T-helper 2 cell (primary cell): ENCODE measurements at places on chromosomes 16 and 17.

GRCh38 chr16:75224306-75225082, 5.7 kb downstream of the CTRB1 start:
- DNase-seq, result no peak

DNA sequence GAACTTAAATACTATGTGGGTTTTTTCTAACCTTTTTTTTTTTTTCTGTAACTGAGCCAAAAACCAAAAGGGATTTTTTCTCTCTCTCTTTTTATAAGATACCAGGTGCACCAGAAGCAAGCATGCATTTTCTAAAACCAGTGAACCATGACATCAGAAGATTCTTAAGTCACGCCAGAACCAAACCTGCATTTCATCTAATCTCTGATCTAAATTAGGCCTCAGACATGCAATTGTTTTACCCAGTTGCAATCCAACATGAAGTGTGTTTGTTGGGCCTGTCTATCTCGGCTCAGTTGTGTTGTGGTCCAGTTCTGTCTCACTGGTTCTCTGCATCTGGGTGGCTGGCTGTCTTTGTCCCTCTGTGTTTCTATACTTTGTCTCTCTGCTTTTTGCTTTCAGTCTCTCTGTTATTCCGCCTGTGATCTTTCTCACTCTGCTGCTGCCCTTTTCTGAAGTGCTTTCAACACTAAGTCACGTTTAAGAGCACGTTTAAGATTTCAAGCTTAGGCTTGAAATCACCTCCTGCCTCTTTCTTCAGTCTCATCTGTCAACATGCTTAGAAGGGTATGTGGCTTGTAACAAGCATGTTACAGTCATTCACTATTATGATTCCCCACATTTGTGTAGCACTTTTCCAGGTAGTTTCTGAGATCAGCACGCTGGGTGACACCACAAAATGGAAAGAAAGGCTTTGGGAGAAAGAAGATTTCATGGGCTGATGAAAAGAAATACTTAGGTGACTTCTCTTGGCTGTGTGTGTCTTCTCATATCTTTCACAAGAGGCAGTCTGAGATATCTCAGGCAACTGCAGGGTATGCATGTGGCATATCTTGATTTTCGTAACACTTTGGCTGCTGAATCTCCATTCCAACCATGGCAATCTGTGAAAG, 488.9 kb downstream of the SHISA9 start:
- DNase-seq, result no peak

GRCh38 chr17:61474235-61474927, 22.2 kb downstream of the TBX4 start:
- DNase-seq, result no peak

GRCh38 chr17:43667947-43668348, 6.2 kb upstream of the MEOX1 start:
- DNase-seq, result no peak

DNA sequence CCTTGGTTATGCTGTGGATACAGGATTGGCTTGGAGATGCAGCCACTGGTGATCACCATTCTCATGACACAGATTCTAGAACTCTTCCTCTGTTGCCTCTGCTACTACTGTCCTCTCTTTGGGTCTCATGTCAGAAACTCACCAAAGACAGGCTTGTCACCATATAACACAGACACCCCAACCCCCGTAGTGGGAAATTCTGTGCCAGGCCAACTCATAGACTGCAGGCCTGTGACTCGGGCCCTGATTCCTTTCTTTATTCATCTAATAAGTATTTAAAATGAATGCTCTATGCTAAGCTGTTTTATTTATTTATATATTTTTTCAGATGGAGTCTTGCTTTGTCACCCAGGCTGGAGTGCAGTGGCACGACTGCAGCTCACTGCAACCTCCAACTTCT, 9.5 kb downstream of the CYB5D2 start:
- DNase-seq, result no peak

GRCh38 chr17:57130708-57131461, 45.8 kb downstream of the AKAP1 start:
- DNase-seq, result peak; percentile 75

- no peak for DNase-seq
These were observed 111.1 kb downstream of the CMIP start for GRCh38 chr16:81555660-81556059.

DNA sequence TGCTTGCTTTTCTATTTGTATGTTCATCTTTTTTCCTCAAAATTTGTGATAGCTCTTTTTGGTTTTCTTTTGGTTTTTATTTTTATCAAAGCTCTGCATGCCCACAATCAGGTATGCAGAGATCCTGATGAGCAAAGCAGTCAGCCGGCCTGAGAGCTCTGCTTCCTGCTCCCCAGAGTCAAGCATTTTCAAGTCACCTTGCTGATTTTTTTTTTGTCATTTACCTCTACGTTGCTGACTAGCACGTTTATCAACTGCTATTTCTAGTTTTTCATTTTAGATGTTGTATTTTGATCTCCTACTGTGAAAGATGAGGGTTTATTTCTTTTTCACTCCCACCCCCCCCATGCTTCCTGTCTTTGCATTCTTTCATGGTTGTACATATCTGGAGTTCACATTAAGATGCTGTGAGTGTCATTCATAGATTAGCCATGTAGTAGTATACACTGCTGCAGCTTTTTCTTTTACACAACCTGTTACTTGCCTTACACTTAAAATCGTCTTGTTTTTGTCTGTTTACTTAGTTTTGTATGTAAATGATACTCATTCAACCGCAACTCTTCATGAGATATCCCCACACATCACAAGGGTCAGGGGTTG, 196.2 kb downstream of the LGALS9B start:
- no peak for DNase-seq

GRCh38 chr16:82601989-82602640, 24.7 kb upstream of the CDH13 start:
- DNase-seq, result no peak
